ENCODE measurements at places on chromosomes 4 and X.

DNA sequence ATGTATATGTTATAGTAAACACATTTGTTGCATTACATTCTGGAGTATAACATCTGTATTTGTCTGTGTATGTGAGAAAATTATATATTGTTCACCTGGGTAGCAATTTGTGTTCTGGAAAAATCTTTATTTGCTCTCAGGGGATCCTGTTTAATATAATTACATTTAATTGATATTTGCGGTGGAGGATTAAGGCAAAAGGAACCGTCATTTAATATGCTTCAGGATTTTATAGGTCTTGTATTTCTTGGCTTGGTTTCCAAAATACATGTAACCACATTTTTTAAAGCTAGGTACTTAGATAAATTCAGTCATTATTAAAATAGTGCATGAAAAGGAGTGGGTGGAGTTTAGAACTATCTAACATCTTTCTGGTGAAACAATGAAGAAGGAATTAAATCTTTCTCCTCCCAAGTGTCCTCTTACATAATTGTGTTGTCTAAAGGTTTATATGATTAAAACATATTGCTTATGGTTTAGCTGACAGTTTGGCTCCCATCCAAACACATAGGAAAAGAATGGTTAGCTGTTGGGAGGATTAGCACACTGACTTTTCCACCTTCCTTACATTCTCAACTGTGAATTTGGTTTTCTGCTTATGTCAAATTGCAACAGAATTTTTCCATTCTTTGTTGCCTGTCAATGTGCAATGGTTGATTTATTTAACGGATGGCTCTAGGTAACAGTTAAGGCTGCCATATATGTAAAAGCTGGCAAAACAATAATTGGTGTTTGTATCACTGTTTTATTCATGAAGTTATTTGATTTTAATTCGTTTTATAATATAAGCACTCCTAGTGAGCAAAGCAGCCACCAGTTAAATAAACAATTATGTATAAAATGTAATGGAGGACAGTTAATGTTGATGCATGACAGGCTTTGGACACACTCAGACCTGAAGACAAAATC lies 250.8 kb upstream of the SFRP2 start:
- no peak for DNase-seq

DNA sequence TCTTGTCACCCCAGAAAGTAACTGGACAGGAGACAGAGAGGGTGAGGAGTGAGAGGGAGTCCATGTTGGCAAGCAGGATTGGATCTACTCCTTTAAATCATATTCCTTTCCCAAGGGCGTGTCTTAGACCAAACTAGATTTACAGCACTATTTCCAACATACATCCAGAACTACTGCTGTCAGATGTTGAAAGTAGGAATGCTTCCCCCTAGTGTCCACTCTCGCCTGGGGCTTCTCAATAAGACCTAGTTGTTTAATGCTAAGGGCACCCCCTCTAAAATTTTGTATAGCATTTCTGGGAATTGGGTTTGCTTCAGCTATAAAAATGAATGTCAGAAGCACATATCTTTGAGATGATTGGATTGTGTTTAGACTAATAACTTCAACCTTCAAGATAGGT lies 13.3 kb downstream of the OFD1 start:
- DNase-seq = no peak

DNA sequence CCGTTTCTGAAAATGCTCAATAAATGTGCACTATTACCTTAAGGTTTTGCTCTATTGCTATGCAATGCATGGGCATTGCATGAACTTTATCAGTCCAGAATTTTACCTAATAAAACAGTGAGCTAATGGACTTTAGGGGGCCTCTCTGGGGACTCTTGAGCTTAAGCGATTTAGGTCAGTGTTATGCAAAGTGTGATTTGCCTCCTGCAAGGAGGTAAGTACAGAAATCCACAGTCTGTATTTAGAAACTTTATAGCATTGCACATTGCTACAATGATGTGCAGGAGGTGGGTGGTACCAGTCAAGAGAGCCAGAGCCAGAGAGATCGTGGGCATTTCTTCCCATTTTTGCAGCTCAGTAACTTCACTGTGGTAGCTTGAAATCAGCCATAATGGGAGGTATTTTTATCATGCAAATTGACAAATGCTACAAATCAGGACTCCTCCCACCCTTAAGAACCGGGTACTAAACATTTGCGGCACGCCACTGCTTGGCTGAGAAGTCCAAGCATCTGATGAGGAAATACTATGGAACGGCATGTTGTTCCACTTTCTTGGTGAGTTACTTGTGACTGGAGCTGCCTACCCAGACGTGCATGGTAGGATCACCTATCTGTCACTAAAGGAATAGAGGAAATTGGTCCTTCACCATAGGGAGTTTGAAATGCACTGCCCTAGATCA lies 174.6 kb upstream of the PGRMC2 start:
- no peak for DNase-seq

- peak; percentile 60 for DNase-seq
Observed at GRCh38 chr4:184406958-184407391, 67.4 kb downstream of the IRF2 start.

DNA sequence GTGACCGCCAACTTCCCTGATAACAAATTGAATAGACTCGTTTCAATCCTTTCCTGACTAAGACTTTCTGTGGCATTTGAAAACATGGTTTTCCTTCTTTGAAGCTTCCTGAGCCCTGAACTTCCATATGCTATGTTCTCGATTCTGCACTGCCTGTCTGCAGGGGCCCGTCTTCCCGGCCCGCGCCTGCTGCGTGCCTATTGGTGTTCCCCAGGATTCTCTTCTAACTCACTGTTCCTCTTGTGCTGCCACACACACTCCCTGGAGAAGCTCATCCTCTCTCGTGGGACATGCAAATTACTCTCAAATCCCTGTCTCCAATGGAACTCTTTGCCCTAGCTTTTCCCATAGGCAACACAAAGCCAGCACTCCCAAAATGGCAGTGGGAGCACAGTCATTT lies 262.9 kb upstream of the GATB start:
- DNase-seq = no peak

DNA sequence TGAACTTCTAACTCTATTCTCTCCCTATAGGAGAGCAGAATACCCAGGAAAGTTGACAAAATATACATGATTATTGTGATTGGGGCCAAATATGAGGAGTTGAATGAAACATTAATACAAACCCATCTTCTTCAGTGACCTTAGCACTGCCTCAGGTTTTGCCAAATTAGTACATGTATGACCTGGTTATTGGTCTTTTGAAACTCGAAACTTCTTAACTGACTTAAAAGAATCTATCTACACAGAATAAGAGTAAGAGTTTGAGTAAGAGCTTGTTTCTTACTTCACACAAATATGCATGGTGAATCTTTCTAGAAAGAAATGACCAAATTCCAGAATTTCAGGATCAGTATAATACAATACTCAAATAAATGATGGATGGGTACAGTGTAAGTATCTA lies 213.0 kb upstream of the GK2 start:
- DNase-seq = no peak

DNA sequence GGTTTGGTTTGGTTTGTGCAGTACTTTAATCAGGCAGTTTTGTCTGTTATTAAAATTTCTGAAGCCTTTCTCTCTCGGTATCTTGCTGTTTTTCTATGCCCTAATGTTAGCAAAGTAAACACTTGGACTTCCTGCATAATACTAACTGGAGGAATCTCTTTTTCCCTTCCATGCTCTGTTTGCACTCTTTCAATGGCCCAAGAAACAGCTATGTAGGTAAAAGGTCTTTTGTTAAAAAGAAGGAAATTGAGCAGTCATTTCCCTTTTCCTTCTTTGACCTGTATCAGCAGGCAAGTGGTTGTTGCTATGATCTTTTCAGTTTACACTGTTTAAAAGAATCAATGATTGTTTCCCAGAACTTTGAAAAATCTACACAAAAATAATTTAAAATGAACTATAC lies 82.7 kb downstream of the CCSER1 start:
- DNase-seq = no peak

GRCh38 chrX:129071390-129071789 lies 451.9 kb downstream of the SMARCA1 start:
- no peak for DNase-seq

DNA sequence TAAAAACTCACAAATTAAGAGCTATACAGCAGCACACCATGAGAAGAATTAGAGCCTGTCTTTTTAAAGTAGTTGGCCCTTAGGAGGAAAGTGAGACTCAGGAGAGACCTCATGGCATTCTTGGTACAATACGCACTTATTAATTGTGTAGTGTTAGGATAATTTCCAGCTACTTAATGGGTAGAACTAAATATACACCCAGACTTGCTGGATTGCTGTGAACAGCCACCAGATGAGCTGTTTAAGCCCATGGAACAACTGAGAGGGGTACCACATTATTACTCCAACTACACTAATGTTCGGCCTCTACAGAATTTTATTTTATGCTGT lies 13.6 kb downstream of the MFAP3L start:
- no peak for DNase-seq

DNA sequence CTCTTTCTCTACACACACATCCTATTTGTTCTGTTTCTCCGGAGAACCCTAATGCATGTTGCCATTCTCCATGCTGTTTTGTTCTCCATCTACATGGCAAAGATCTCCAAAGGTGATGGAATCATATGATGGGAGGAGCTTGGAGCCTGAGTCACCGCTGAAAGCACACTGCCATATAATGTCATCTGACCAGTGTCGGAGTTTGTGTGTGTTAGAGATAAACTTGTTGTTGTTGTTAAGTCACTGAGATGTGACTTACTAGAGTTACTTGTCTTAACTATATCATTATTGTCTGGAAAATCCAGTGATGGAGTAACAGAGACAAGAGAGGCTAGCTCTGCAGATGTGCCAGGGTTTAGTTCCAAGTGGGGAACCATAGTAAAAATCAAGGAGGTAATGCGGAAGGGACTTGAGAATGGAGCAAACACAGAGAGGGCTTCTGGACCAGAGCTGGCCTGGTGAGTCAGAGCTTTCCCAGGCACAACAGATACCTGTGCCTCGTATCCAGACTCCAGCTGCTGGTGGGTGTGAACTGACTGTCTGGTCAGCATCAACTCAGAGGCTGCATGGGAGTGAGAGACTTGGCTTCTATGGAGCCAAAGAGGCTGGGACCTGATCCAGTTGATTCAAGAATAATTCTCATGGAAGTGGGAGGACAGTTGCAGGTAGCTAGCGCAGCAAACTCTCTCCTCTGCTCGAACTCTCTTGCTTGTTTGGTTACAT lies 30.6 kb upstream of the CCKAR start:
- DNase-seq = no peak

DNA sequence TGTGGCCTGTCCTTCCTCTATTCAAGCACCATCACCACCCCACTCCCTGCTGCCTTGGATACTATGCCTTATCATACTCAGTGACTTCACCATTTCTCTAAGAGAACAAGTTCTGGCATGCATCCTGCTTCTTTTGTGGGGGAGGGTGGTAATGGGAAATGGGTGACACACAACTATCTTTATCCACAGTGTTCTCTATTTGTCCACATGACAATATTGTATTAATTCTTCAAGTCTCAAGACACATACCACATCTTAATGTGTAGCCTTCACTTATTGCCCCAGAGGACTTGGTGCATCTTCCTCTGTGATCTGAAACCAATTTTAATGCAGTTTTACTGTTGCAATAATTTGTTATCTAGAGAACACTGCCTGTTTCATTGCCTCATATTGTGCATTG lies 29.3 kb upstream of the UGT2B7 start:
- DNase-seq = no peak

GRCh38 chr4:126856906-126857305 lies 775.9 kb upstream of the INTU start:
- DNase-seq = no peak

- no peak for DNase-seq
Observed at GRCh38 chrX:39194673-39195072, 393.4 kb downstream of the MID1IP1 start.

GRCh38 chr4:24262616-24263015 lies 321.7 kb downstream of the DHX15 start:
- DNase-seq = no peak

- DNase-seq = peak; percentile 82
Observed at GRCh38 chr4:77818602-77819403, at the start of gene CNOT6L. TSS of gene CNOT6L (minus strand) at chr4:77819368. CDS start at chr4:77819308, 60 bp downstream.

All from femur (tissue), 1 donor.